ENCODE measurements at places on chromosomes 2 and 18. TPM values are rescaled to one million over a fixed set of nuclear protein-coding genes. Genes with fewer than 3 reads are reported as not detected.

Gene NCKAP5
- total RNA-seq, result not detected

Gene RAPH1
- 3.9 TPM for total RNA-seq

Gene G6PC2
- not detected for total RNA-seq

Gene TFPI
- 0.47 TPM for total RNA-seq

Gene LAMA1
- total RNA-seq, result not detected

Gene PCARE
- not detected for total RNA-seq

Gene MAP4K4
- 148 TPM for total RNA-seq

Gene MAP3K19
- total RNA-seq, result not detected

Gene MYO5B
- total RNA-seq, result 0.09 TPM

Gene RBMS1
- 105 TPM for total RNA-seq

Gene EGR4
- 0.35 TPM for total RNA-seq

Gene ALPI
- not detected for total RNA-seq

Gene IL1F10
- not detected for total RNA-seq

Gene SLC40A1
- total RNA-seq, result 20.7 TPM

Gene KCNS3
- total RNA-seq, result not detected

Gene SPP2
- total RNA-seq, result not detected

Gene RPRM
- total RNA-seq, result not detected

Gene SERPINB7
- not detected for total RNA-seq

Gene IKZF2
- 31.8 TPM for total RNA-seq

Gene PLEK
- 13.6 TPM for total RNA-seq

- DNase-seq, result no peak
Observed at GRCh38 chr2:175877845-175878544, 124.1 kb downstream of the LNPK start.

DNA sequence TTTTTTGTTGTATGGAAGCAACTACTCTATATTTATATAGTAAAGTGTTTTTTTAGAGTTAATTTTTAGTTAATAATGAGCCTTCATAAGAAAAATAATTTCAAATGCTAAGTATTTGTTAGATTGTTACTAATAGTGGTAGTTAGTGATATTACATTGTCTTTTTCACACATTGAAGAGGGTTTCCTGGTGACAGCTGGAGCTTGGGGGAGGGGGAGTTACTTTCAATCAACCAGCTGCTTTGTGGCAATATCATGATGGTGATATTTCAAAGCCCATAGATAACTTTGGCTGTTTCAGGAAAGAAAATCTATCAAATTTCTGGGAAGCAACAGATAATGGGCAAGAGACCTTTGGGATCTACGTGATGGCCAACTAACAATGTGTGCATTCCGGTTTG, 4.1 kb downstream of the RHBDD1 start:
- DNase-seq, result no peak

- DNase-seq, result no peak
Observed at GRCh38 chr2:127606625-127607398, 39.1 kb upstream of the GPR17 start.

- no peak for DNase-seq
Observed at GRCh38 chr2:218999021-218999880, 6.0 kb upstream of the CRYBA2 start.

- DNase-seq, result no peak
Observed at GRCh38 chr2:160220026-160220425, 20.0 kb upstream of the ITGB6 start.

- no peak for DNase-seq
Observed at GRCh38 chr2:10965241-10965843, 53.6 kb downstream of the KCNF1 start.

- no peak for DNase-seq
Observed at GRCh38 chr2:96940001-96940615, 46.3 kb downstream of the FAM178B start.

GRCh38 chr2:33496726-33497125, 20.3 kb downstream of the RASGRP3 start:
- DNase-seq, result no peak

GRCh38 chr2:227036527-227036926, 127.5 kb downstream of the COL4A4 start:
- no peak for DNase-seq

DNA sequence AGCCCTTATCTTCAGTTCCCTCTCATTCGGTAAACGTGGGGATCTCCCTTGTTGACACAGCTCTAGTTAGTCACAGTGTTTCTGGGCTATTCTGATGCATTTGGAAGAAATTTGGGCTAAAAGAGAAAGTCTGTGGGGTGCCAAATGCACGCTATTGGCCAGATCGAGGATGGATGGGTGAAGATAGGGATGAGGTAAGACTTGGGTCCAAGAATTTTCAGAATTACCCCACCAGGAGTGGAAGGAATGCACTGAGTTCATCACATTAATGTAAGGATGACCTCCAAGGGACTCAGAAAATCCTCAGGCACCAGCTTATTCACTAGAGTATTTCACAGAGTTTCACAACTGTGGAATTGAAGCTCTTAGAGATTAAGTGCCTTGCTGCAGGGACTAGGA, 49.3 kb downstream of the NRP2 start:
- no peak for DNase-seq

DNA sequence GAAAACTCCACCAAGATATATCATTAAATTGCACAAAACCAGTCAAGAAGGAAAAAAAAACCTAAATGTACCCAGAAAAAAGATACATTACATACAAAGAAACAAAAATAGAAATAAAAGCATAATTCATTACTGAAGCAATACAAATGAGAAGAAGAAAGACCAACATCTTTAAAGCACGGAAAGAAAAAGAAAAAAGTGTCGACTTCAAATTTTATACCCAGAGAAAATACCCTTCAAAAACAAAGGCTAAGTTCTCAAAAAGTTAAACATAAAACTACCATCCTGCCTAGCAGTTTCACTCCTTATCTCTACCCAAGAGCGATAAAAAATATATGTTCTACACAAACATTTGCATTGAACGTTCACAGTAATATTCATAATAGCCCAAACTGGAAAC, 82.0 kb downstream of the ATAD2B start:
- no peak for DNase-seq

DNA sequence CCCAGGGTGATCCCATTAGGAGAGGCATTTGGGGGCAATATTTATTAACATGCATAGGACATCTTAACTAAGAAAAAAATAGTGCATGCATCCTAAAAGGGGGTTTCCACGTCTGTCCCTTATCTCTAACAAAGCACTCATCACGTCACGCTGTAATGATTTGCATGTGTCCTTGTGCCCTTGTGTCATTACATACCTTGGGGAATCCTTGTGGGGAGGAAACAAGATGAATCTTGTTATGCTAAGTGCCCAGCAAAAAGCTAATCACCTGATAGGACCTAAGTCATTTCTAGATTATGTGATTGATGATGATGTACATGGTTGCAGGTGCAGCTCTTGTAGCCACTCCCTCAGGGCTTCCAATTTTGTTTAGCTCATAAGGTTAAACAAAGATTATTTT, 250.9 kb downstream of the FBXO15 start:
- no peak for DNase-seq

- DNase-seq, result no peak
Observed at GRCh38 chr2:47867205-47867604, 39.1 kb downstream of the FBXO11 start.

DNA sequence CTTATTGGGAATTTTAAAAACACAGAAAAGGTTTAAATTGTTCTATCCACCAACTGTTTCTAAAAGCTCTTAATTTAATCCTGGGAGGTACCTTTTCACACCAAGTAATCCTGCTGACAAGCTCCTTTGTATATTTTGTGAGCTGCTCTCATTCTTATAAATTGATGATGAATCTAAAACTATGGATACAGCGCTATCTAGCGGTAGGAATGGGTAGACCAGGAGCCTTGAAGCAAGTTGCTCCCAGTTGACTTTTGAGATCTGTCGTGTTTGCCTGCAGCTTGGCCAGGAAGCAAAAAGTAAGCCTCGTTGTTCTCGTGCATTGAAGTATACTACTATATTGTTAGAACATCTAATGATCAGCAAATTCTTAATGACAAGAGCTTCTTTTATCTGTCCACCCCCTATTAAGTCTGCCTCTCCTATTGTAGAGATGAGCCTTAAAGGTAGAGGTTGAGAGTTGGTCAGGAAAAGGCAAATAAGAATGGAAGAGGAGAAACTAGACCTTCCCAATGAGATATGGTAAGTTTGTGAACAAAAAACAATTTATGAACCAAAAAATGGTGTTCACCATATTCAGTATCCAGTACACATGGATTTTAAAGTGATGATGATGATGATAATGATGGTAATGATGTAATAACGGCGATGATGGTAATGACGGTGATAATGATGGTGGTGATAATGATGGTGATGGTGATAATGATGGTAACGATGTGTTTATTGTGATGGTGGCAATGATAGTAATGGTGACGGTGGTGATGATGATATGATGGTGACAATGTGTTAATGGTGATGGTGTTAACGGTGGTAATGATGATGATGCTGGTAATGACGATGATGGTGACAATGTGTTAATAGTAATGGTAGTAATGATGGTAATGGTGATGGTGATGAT, 212.1 kb upstream of the NCKAP5 start:
- no peak for DNase-seq

DNA sequence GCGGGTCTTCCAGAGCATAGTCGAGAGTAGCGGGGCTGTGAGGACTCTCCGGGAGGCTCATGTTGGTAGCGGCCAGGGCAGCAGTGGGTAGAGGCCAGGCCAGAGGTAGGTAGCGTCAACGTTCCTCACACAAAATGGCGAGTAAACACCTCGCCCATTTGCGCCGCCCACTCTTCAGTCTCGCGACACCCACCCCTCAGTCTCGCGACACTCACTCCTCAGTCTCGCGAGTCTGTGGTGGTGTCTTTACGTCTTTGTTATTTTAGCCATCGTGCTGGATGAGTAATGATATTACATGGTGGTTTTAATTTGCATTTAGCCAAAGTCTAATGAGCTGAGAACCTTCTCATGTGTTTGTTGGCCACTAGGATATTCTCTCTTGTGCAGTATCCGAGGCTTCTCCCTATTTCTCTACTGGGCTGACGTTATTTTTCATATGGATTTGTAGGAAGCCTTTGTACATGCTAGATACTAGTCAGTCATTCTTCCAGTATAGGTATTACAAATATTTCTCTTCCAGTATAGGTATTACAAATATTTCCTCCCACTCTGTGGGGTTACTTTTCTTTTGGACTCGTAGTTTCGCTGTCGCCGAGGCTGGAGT, at the start of gene TSPYL6:
TSPYL6 (minus strand) TSS at position 139 of the 604 bp plus-strand sequence; CDS start at position 61, 78 bp downstream.
- DNase-seq, result no peak

GRCh38 chr2:49045083-49045482, 109.2 kb downstream of the FSHR start:
- no peak for DNase-seq

- no peak for DNase-seq
Observed at GRCh38 chr2:220125551-220125950, 498.1 kb downstream of the SLC4A3 start.

- DNase-seq, result no peak
Observed at GRCh38 chr18:62372156-62372555, 47.0 kb downstream of the TNFRSF11A start.

DNA sequence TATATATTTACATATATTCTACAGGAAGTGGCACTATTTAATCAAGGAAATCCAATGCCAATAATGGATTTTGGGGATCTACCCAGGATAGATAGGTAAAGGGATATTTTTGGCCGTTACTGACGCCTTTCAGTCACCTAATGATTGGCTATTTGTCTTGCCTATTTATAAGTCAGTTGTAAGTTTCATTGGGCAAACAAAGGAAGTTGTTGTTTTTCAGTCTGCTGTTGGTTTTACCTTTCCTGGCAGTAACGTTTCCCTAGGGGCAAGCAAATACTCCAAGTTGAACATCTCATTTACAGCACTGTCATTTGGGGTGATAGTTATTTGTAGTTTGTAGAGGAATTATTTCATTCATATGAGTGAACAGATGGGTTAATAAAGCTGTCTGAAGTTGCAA, 17.0 kb upstream of the LANCL1 start:
- no peak for DNase-seq

DNA sequence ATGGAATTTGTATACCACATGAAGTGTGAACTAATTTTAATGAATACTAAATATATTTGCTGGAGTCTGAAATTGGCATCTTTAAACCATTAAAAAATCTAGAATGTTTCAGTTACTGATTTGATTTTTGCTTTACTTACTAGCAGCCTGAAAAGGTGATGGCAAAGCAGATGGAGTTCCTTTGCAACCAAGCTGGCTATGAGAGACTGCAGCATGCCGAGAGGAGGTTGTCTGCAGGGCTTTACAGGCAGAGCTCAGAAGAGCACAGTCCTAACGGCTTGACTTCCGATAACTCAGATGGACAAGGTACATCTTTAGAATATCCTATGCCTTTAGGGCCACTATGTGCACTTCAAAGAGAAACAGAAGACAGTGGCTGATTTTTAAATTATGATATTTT, 36.5 kb downstream of the NAB1 start:
- DNase-seq, result no peak

- no peak for DNase-seq
Observed at GRCh38 chr2:44083054-44083453, 85.6 kb upstream of the PPM1B start.

- DNase-seq, result no peak
Observed at GRCh38 chr2:200161458-200161857, 145.0 kb upstream of the SPATS2L start.

DNA sequence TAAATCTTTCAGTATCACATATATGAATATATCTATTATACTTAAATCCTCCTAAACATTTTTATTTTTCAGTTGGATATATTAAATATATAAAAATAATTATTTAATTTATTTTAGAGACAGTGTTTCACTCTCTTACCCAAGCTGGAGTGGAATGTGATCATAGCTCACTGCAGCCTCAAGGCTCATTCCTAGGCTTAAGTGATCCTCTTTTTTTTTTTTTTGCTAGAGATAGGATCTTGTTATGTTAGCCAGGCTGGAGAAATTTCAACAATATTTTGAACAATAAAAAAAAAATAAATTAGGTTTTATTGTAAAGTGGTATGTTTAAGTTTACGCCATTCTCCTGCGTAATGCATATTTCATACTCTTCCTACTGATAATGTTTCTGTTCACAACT, 4.2 kb downstream of the SPAST start:
- no peak for DNase-seq

DNA sequence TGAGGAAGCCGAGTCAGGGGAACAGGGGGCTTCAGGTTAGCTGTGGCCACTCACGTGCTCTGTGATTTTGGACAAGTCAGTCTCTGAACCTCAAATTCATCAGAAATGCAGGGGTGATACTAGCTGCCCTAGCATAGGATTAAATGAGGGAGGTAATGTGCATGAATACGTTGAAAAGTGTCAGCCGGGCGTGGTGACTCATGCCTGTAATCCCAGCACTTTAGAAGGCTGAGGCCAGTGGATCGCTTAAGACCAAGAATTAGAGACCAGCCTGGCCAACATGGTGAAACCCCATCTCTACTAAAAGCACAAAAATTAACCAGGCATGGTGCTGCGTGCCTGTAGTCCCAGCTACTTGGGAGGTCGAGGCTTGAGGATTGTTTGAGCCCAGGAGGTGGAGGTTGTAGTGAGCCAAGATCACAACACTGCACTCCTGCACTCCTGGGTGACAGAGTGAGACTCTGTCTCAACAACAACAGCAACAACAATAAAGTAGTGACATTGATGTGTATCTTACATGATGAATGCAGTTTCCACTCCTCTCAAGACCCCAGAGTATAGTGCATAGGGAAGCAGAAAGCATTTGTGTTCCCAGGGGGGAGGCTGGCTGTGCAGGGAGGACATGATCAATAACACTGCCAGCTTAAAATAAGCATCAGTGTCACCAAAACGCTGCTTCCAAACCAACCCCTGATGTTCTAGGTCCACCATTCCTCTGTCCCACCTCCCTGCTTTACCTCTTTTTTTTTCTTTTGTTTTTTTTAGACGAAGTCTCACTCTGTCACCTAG, 68.8 kb downstream of the HNRNPLL start:
- DNase-seq, result no peak

Measured in T-cell (primary cell).